ENCODE measurements at places on chromosomes 2 and 18. TPM values are rescaled to one million over a fixed set of nuclear protein-coding genes. Genes with fewer than 3 reads are reported as not detected.

GRCh38 chr18:45660746-45661145, 45.5 kb downstream of the SLC14A2 start:
- no peak for DNase-seq

DNA sequence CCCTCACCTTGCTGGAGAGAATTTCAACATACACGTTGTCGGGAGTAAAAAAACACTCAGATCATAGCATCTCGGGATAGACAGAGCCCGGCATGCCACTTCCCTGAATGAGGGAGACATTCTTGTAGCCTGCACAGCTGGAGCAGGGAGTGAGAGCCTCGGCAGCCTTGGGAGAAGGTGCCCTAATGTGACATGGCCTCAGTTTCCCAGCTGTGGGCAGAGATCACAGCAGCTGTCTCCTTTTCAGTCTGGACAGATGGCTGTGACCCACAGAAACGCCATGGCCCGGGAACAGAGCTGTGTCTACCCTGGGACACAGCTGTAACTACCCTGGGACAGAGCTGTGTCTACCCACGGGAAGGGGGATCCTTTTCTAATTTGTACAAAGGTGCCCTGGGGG, 55.9 kb downstream of the HS1BP3 start:
- DNase-seq, result no peak

DNA sequence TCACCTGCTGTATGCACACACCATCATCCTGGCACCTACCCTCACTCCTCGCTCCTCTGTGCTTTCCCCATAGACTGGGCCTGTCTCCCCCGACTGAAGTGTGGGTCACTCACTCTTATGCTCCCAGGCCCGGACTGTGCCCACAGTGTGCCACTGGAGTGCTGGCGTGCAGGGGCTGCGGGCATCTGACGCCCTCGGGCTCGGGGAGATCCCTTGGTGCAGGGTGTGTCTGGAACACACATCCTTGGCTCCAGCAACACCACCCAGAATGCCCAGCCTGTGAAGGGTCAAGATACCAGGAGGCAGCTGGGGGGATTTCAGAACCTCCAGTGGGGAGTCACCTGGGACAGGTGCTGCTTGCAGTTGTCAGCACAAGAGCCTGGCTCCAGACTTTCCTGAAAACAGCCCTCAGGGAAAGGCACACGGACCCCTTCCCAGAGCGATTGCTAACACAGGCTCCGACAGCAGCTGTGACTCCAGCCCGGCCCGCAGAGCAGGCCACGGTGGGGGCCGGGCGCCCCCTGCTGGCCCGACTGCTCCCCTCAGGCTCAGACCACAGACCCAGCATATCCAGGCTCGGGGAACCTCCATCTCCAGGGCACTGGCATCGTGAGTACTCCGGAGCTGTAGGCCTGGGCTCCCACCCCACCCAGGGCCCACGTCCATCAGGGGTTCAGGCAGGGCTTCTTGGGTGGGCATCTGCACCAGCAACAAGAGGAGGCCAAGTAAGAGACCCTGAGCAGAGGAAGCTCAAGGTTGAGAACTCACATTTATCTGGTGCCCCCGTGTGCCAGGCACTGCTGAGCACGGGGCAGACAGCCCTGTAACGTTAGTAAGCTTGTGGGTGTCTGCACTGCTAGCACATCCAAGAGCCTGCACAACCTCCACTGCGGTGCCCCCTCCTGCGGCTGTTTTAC, 8.6 kb downstream of the HS1BP3 start:
- peak; percentile 78 for DNase-seq

GRCh38 chr18:26225022-26225693, 1.1 kb upstream of the TAF4B start:
- no peak for DNase-seq

GRCh38 chr2:98932778-98933343, 3.2 kb downstream of the CRACDL start:
- no peak for DNase-seq

DNA sequence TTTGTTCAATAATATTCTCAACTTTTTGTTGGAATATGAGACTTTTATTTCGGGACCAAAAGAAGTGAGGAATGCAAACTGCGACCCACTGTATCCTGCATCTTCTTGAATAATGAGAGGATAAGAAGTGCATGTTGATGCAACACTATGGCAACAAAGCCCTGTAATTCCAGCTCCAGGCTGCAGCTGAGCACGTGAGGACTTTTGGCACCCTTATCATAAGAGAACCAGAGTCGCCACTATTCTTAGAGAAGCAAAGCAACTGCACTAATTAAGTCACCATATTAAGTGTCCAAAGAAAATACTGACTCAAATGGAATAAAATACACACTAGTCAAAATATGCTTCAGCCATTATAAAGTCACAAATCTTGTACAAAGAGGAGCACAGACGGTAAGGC, 65.8 kb downstream of the FAM210A start:
- peak; percentile 28 for DNase-seq

GRCh38 chr2:128413014-128413717, 94.5 kb upstream of the HS6ST1 start:
- no peak for DNase-seq

GRCh38 chr2:234643407-234643806, 146.5 kb upstream of the ARL4C start:
- DNase-seq, result no peak

GRCh38 chr2:138615257-138615656, 113.7 kb downstream of the SPOPL start:
- DNase-seq, result no peak

Gene G6PC2
- polyA plus RNA-seq, result not detected

Gene BCL11A
- 7.4 TPM for polyA plus RNA-seq

Gene PLGLB1
- polyA plus RNA-seq, result 9.3 TPM

Gene MYO5B
- not detected for polyA plus RNA-seq
